Ovary (tissue), 10 donors: ENCODE measurements at places on chromosomes 7 and 10. TPM values are rescaled to one million over a fixed set of nuclear protein-coding genes. Genes with fewer than 3 reads are reported as not detected.
A peak's percentile ranks its signal among the peaks of the same experiment; 100 is the strongest.

Gene MPLKIP
- total RNA-seq = 28.9 TPM

Gene SRPK2
- 42.5 TPM for total RNA-seq

Gene TAS2R41
- total RNA-seq = 0.50 TPM

Gene SLC18A3
- total RNA-seq = not detected

Gene PON1
- total RNA-seq = 0.51 TPM

Gene OR9A2
- not detected for total RNA-seq

Gene HOXA6
- 0.32 TPM for total RNA-seq

Gene TCERG1L
- total RNA-seq = 2.5 TPM

Gene WNT8B
- not detected for total RNA-seq

Gene GPER1
- 2.0 TPM for total RNA-seq

DNA sequence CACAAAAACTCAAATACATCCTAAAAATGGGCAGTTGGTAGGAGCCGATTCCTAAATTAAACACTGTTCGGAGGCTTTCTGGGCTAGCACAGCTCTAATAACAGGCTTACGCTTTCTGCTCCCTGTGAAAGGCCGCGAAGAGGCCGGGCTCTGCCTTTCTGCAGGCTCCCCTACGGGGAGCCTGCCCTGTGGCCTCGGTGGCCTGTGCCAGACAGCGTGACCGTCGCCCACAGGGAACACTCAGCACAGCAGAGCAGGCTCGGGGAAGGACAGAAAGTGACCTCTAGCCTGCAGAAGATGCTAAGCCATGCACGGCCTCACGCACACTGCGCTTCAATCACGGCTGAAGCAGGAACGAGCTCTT, 64.2 kb downstream of the DIP2C start:
- H3K4me1 ChIP-seq = peaks cover 23% of the 10 kb centered on the region
- H3K4me3 ChIP-seq = peak overlapping the region; percentile 18

DNA sequence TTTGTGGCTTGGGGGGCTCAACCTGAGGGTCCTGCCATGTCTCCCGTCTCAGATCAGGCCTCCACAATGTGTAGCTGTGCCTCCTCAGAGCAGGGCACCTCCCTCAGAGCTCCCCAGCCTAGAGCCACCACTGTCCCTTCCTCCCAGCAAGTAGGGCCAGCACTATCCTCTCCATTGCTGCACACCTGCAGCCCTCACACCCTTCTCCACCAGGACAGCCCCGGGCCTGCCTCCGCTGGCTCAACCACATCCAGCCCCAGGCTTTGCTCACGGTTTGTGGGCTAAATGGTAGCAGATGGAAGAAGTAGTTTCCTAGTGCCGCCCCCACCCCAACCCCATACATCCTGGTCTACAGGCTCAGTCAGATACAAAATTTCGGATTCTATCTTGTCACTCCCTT, 10.1 kb downstream of the NFKB2 start:
- H3K4me3 ChIP-seq = no peak overlapping the region
- DNase-seq = no peak
- no peaks in the 10 kb centered on the region for H3K4me1 ChIP-seq
- H3K27me3 ChIP-seq = no peaks in the 10 kb centered on the region
- no peaks in the 10 kb centered on the region for H3K36me3 ChIP-seq
- H3K27ac ChIP-seq = no peak overlapping the region

GRCh38 chr10:106919871-106920282, 244.6 kb downstream of the SORCS1 start:
- H3K36me3 ChIP-seq = no peaks in the 10 kb centered on the region
- no peaks in the 10 kb centered on the region for H3K27me3 ChIP-seq
- H3K4me1 ChIP-seq = no peaks in the 10 kb centered on the region
- no peak overlapping the region for H3K4me3 ChIP-seq
- no peak for DNase-seq

DNA sequence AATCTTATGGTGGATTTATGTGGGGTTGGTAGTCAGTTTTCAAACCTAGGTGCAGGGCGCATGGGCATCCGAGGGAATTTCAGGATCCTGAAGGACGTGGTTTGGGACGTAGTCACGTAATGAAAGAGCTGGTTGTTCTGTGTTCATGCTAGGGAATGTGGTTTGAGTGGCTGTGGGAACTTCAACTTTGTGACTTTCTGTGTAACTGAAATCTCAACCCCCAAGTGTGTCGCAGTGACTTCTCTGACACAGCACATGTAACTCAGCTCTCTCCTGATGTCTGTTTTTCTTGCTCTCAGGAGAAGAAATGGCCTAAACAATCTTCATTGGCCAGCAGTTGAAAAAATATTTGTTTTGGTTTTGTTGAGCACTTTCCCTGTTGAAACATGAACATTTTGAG, 199.0 kb downstream of the PTEN start:
- H3K27me3 ChIP-seq = no peaks in the 10 kb centered on the region
- peaks cover 9% of the 10 kb centered on the region for H3K4me1 ChIP-seq
- no peak overlapping the region for H3K4me3 ChIP-seq
- no peak for DNase-seq

DNA sequence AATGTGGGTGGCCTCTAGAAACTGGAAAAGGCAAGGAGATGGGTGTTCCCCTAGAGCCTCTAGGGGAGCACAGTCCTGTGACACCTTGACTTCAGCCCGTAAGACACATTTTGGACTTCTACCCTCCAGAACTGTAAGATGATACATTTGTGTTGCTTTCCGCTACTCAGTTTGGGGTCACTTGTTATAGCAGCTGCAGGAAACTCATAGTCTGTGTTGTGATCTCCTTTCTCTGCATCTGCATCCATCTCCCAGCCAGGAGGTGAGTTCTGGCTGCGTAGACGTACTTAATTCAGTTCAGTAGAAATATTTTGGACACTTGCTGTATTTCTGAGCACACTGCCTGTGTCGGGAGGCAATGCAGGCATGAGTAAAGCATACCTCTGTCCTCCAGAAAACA, 29.3 kb upstream of the DMBT1 start:
- no peak for DNase-seq
- no peak overlapping the region for H3K4me3 ChIP-seq
- no peaks in the 10 kb centered on the region for H3K4me1 ChIP-seq

DNA sequence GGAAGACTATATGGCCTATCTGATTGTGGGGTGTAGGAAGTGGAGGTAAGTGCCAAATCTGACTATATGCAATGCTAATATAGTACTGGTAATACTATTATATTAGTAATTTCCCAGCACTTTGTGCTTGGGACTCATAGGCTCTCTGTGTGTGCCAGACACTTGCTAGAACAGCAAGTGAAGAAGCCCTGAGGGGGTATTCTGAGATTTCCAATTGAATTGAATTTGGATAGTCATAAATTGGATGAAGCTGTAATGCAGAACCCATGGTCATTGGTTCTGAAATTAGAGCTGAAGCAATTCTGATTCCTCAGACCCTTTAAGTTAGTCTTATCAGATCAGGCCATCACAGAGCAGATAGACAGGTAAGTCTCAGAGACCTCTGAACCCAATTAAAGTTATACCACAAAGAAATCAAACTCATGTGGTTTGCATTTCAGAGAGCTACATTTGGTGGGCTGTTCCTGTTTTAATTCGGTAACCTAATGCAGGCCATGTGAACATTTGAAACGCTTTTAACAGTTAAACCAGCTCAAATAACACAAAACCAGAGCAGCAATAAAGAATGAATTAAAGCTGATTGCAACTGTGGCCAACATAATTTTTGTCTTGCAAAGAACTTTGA, 179.5 kb downstream of the CREB5 start:
- no peak overlapping the region for H3K27ac ChIP-seq
- no peaks in the 10 kb centered on the region for H3K4me1 ChIP-seq
- no peak overlapping the region for H3K4me3 ChIP-seq
- DNase-seq = no peak

DNA sequence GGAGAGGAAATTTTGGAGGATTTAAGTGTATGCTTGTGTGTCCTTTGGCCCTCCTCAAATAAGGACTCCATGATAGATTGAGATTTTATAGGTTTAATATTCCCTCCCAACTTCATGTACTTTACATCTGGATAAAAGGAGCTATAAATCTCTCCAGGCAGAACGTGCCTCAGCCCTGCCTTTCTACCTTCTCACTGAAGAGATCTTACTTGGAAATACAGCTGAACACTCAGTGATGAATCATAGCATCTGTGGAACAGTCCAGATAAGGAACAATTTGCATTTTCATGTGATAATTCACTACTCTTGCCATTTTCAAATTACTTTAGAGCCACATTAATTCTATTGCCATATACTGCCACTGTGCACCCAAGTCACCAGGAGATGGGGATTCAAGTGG, 364.6 kb upstream of the PODXL start:
- no peaks in the 10 kb centered on the region for H3K27me3 ChIP-seq
- DNase-seq = no peak
- no peak overlapping the region for H3K4me3 ChIP-seq
- H3K36me3 ChIP-seq = no peaks in the 10 kb centered on the region
- no peaks in the 10 kb centered on the region for H3K4me1 ChIP-seq
- no peak overlapping the region for H3K27ac ChIP-seq

GRCh38 chr10:71361581-71361980, 35.1 kb upstream of the CDH23 start:
- no peak for DNase-seq
- no peaks in the 10 kb centered on the region for H3K4me1 ChIP-seq
- H3K27me3 ChIP-seq = no peaks in the 10 kb centered on the region
- no peaks in the 10 kb centered on the region for H3K36me3 ChIP-seq

- no peak for DNase-seq
- no peaks in the 10 kb centered on the region for H3K36me3 ChIP-seq
- H3K4me1 ChIP-seq = peaks cover 7% of the 10 kb centered on the region
- no peaks in the 10 kb centered on the region for H3K27me3 ChIP-seq
- H3K27ac ChIP-seq = no peak overlapping the region
- H3K4me3 ChIP-seq = no peak overlapping the region
These were observed 1227.6 kb downstream of the TYW1 start for GRCh38 chr7:68224041-68224741.

DNA sequence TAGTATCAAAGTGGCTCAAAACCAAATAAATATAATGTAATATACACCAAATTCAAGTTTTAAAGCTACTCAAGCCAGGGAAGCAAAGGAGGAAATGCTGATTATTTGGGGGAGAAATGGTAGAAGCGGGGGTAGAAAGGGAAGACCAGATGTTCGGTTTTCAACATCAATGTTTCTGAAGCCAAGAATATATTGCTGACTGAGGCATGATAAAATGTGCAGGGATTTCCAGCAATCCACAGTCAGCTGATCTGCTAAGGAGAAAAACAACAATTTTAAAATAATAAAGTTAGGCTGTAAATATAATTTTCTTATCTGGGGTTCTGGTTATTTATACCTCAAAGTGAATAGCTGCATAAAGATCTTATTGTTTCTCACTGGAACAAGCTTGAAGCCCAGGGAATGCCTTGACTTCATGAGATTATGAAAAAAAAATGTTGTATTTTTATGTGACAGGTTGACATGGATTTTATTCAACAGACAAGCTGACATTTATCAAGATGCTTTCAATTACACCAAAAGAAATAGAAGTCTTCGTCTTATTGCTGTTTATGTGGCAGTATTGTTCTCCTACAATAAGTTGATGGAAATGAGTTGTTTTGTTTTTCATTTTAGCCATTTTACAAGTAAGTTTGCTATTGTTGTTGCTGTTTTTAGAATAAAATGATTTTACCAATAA, 28.6 kb upstream of the BMPER start:
- no peaks in the 10 kb centered on the region for H3K36me3 ChIP-seq
- no peak for DNase-seq
- H3K27me3 ChIP-seq = no peaks in the 10 kb centered on the region
- H3K4me3 ChIP-seq = no peak overlapping the region
- no peak overlapping the region for H3K27ac ChIP-seq
- peaks cover 1% of the 10 kb centered on the region for H3K4me1 ChIP-seq

- no peak overlapping the region for H3K4me3 ChIP-seq
- no peaks in the 10 kb centered on the region for H3K36me3 ChIP-seq
- no peak for DNase-seq
- H3K27me3 ChIP-seq = no peaks in the 10 kb centered on the region
- H3K27ac ChIP-seq = no peak overlapping the region
These were observed 84.7 kb downstream of the NRP1 start for GRCh38 chr10:33249659-33250345.

GRCh38 chr10:125162120-125162931, 2.0 kb upstream of the CTBP2 start:
- no peaks in the 10 kb centered on the region for H3K36me3 ChIP-seq
- H3K4me1 ChIP-seq = no peaks in the 10 kb centered on the region
- DNase-seq = peak; percentile 45
- peak overlapping the region; percentile 97 for H3K27ac ChIP-seq
- H3K27me3 ChIP-seq = no peaks in the 10 kb centered on the region

GRCh38 chr7:98202367-98203195, 8.7 kb upstream of the BHLHA15 start:
- H3K36me3 ChIP-seq = no peaks in the 10 kb centered on the region
- H3K27me3 ChIP-seq = no peaks in the 10 kb centered on the region
- H3K4me3 ChIP-seq = no peak overlapping the region
- no peaks in the 10 kb centered on the region for H3K4me1 ChIP-seq
- DNase-seq = no peak

GRCh38 chr7:130961128-130961601, 227.2 kb upstream of the KLF14 start:
- H3K4me3 ChIP-seq = no peak overlapping the region
- no peaks in the 10 kb centered on the region for H3K36me3 ChIP-seq
- DNase-seq = no peak

DNA sequence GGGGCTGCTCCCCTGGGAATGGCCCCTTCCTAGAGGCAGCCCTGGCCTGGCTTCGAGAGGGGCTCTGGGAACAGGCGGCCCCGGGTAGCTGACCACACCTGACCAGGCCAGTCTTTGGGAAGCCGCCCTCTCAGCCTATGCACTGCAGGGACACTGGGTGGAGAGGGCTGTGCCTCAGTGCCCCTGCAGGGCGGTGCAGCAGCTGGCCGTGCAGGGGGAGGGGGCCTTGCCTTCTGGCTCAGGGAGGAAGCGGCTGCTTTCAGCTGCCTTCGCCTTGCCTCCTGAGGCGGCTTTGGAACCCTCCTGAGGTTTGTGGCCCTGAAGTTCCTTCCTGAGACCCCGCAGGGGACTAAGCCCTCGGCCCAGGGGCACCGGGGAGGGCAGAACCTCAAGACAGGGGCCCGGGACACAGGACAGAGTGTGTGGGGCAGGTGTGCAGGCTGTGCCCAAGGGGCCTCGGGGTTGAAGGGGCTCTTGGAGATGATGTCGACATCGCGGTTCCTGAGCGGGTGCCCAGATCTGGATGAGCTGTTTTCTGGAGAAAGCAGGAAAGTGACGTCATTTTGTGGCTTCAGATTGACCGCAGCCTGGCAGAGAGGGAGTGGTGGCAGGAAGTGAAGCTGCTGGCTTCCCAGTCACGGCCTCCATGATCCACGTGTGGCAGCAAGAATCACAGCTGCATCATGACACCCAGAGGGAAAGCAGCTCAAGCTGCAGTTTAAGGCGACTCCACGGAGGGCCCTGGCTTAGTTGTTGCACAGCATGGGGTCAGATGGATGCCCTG, 17.7 kb downstream of the ADAM8 start:
- no peaks in the 10 kb centered on the region for H3K27me3 ChIP-seq
- no peak overlapping the region for H3K4me3 ChIP-seq
- peaks cover 23% of the 10 kb centered on the region for H3K4me1 ChIP-seq
- H3K36me3 ChIP-seq = no peaks in the 10 kb centered on the region
- peak overlapping the region; percentile 83 for H3K27ac ChIP-seq
- DNase-seq = peak; percentile 67

DNA sequence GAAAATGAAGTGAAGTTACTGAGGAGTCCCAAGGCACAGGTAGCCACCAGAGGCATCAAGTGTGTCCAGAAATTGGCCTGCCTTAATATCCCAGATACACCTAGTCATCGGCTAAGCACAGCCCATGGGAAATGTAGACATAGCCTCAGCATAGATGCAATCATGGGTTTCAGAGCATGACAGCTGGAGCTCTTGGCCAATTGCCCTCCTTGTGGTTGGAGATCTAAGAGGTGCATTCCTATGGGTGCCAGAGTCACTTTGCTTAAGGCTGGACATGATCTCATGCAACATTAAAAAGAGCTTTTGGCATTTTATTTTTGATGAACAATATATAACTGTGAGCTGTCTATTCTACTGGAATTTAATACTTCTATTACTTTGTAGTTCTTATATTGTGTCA, 758.0 kb upstream of the LRRTM3 start:
- H3K4me1 ChIP-seq = no peaks in the 10 kb centered on the region
- no peaks in the 10 kb centered on the region for H3K27me3 ChIP-seq
- no peak overlapping the region for H3K27ac ChIP-seq
- H3K4me3 ChIP-seq = no peak overlapping the region
- no peak for DNase-seq
- no peaks in the 10 kb centered on the region for H3K36me3 ChIP-seq
